ENCODE measurements at places on chromosomes 6 and 20.
A peak's percentile ranks its signal among the peaks of the same experiment; 100 is the strongest.

DNA sequence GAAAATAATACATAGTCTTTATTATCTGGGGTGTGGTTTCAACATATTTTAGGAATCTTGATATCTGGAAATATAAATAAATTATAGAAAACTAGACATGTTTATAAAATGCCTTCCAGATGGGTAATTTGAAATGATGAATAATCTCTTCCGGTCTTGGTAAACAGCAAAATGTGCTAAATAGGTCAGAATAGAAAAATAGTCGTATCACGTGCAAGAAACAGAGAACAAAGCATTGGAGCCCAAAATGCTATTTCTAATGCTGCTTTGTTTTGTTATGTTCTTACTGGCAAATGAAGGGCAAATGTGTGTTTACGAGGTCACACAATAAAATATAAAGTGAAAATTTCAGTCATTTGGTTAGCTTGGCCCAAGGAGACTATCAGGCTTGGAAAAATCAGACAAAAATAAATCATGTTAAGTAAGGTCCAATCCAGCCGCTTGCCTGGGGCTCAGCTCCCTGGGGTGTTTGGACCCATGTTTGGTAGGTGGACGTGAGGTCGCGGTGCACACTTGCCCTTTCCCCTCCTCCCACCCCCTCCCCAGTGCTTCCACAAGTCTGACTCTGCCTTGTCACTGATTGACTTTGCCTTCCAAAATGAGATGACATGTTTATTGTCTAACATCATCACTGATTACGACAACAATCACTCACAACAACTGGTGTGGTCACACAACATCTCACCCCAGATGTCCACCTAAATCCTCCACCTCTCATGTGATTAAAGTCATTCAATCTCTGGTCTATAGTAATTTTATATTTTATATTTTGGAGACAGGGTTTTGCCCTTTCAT, 56.0 kb downstream of the RIN2 start:
- no peak for DNase-seq

- no peak for DNase-seq
Measured at GRCh38 chr6:146901940-146902816, 302.0 kb upstream of the STXBP5 start.

GRCh38 chr6:98230250-98230649, 604.1 kb upstream of the POU3F2 start:
- no peak for DNase-seq

GRCh38 chr6:47009583-47009982, 32.5 kb downstream of the ADGRF1 start:
- DNase-seq, result no peak

- DNase-seq, result no peak
Measured at GRCh38 chr20:31642837-31643236, 5.1 kb downstream of the COX4I2 start.

- peak; percentile 78 for DNase-seq
Measured at GRCh38 chr6:69232911-69233448, 563.8 kb downstream of the LMBRD1 start.

DNA sequence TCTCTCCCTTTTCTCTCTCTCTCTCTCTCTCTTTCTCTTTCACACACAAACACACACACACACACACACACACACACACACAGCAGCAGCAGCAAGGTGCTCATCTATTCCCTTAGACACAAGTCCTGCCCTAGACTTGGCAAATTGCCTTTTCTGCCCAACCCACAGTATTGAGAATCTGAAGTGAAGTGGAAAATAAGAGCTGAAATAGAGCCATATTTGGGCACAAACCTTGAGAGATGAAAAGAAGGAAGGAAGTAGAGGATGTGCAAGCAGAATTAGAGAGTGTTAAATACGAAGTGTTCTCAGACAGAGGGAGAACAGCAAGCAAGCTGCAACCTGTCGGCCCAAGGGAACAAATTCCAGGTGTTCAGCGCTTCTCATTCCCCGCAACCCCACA, 557.5 kb upstream of the NOX3 start:
- no peak for DNase-seq

DNA sequence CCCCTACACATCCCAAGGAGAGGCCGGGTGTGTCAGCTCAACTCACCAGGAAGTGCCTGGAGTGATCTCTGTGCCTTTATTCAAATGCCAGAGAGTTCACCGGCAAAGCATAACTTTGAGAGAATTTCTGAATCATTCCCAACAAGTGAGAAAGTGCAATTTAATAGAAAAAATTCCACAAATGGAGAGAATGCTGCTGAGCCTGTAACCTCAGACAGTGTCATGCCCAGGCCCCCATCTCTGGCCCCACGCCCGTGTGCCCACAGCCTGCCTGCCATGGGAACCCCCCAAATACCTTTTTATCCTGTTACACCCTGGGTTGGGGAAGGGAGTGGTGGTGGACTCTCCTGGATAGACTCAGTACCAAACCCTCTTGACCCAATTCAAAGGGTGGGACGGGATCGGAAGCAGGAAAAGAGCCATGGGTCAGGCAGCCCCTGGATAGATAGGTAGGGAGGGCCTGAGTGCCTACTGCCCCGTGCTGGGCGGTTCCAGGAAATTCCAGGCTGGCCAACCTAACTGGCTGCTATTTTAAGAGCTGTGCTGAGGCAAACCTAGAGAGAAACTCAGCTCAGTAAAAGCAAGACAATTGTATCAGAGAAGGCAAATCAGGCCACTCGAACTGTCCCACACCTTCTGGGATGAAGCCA, 179.0 kb upstream of the FOXA2 start:
- DNase-seq, result no peak

DNA sequence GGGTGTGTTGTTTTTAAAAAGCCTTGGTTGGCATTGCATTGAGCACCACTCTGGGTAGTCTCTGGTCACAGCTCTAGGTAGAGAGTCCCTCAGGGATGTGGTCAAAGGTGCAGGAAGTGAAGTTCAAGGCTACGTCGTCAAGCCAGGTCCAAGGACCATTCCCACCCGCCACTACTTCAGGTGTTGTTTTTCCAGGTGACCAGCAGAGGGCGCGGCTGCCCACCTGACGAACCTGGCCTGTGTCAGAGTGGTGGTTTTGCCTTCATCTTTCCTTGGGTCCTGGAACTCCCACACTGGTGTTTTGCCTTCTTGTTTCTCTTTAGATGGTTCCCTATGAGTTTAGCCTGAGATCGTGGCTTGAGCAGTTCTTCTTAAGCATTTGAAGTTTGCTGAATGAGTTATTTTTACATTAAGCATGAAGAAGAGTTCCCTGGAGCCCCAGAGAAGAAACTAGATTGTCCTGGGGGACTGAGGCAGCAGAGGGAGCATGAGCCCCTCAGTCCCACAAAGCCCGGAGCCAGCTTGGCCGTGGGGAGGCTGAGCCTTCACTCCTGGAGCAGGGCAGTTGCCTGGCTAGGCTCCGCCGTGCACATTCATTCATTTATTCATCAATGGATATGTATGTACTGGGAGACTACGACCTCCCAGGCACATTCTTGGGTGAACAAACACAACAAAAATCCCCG, 5.6 kb upstream of the PHACTR3 start:
- DNase-seq, result peak; percentile 78

DNA sequence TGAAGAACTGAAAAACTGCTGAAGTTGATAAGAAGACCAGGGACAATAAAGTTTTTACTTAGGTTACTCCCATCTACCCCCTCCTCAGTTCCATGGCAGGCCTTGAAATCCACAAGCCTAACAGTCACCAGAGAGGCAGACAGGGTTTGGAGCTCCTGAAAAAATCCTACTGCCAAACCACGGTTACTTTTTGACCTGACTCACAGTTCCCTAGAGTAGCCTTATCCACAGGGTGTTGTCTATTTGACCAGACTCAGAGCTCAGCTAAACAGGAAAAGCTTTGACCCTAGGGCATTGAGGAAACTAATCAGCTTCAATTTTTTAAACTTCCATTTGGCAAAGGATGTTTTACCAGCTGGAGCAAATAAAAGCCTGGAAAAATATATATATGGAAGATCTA, 257.7 kb upstream of the NT5E start:
- DNase-seq, result no peak

Data from HEK293T (cell line).